ENCODE measurements at places on chromosomes 12 and 14.

GRCh38 chr12:846421-846820 is 94.0 kb downstream of the WNK1 start:
- no peak for DNase-seq

GRCh38 chr12:63952995-63953394 is 108.5 kb downstream of the SRGAP1 start:
- no peak for DNase-seq

GRCh38 chr12:65277994-65278575 is 398 bp upstream of the MSRB3 start:
- peak; percentile 53 for DNase-seq

GRCh38 chr14:32075672-32076277 is 1.3 kb upstream of the ARHGAP5 start:
- DNase-seq, result peak; percentile 6

DNA sequence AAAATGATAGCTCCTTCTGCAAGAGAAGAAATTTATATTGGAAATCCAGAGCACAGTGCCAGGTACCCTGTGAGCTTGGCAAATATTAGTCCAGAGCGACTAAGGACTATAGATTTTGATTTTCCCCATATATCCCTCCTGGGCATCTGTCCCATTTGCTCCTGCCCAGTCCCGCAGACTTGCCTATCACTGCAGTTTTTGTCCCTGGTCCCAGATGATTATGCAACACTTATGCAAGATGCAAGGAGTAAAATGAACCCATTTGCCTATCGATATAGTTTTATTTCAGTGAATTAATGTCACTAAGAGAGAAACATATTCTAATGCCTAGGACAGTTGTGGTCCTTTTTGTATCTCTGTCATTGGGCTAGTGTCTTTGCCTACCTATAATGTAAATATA is 215.9 kb upstream of the BMP4 start:
- DNase-seq, result no peak

DNA sequence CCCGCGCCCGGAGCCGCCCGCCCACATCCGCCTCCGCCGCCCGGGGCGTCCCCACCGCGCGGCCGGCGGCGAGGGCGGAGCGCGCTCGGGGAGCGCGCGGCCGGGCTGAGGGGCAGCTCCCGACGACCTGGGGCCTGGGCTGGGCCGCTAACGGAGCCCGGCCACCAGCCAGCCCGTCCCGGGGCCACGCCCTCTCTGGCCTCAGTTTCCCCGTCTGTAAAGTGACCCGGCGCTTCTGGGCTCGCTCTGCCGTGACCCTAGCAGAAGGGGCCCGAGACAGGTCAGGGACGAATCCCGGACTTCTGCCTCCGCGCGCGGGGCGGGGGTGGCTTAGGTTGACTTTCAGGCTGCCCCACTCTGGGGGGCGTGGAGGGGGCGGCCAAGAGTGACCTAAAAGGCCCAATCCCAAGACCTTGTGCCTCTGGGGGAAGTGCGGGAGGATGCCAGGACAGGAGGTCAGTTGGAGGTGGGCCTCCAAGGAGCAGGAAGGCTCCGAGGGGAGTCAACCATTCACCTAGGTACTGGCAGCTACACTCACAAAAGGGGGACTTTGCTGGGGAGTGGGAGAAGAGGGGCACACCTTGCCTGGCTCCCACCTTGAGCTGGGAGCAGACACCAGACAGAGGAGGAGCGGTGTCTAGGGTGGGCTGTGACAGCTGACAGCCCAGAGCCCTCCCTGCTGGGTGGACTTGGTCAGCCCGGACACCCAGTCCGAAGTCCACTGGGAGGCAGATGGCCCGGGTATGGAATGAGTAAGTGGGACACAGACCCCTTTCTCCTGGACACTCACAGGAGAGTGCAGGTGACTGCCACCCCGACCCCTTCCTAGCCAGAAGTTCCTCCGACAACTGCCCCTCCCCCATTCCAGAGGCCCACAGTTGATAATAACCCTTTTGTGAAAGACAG is 486 bp upstream of the AKT1 start:
- no peak for DNase-seq

- no peak for DNase-seq
Observed at GRCh38 chr12:58148405-58148804, 207.0 kb downstream of the ATP23 start.

- DNase-seq, result no peak
Observed at GRCh38 chr14:49679271-49679670, 8.7 kb downstream of the POLE2 start.

Measured in common myeloid progenitor, CD34-positive (primary cell).